ENCODE measurements at places on chromosomes 2 and 18.

DNA sequence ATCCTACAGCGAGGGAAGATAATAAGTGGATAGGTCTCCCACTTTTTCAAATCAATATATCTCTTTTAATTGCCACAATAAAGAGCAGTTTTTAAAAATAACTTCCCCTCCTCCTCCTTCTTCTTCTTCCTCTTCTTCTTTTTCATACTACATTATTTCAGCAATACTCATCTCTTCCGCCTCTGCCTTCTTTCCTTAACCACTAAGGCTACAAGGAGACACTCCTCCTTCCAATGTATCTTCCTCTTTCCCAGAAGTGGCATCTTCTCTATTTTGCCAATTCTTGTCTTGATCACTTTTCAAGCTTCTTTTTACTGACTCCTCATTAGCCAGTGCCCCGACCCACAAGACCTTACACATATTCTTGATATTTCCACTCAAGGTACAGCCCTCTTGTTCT, 546.6 kb upstream of the CHAC2 start:
- peaks cover 6% of the 10 kb centered on the region for H3K4me1 ChIP-seq
- H3K4me3 ChIP-seq, result no peak overlapping the region
- H3K36me3 ChIP-seq, result no peaks in the 10 kb centered on the region
- H3K27ac ChIP-seq, result no peak overlapping the region

DNA sequence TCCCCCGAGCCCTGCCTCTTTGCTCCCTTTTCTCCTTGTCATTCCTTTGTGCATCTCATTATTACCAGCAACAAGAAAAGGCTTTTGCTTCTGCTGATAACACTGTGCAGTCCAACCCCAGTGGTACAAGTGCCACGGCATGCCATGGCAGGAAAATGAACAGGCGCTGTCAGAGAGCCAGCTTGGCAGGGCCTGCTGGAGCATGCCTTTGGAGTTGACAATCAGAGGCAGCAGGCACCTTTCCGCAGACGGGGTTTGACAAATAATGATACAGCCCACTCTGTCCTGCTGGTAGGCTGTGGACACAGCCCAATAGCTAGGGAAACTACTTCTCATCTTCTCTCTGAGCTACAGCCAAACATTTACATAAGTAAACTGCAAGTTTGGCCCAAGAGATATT, 243.9 kb upstream of the LRRTM1 start:
- no peak for DNase-seq
- no peaks in the 10 kb centered on the region for H3K36me3 ChIP-seq
- peaks cover 20% of the 10 kb centered on the region for H3K4me1 ChIP-seq
- H3K27ac ChIP-seq, result peak overlapping the region; percentile 37

GRCh38 chr18:56869189-56869777, 218.1 kb downstream of the WDR7 start:
- no peaks in the 10 kb centered on the region for H3K36me3 ChIP-seq
- peak; percentile 75 for DNase-seq
- H3K27ac ChIP-seq, result no peak overlapping the region
- H3K4me3 ChIP-seq, result no peak overlapping the region
- peaks cover 9% of the 10 kb centered on the region for H3K4me1 ChIP-seq
- no peaks in the 10 kb centered on the region for H3K27me3 ChIP-seq

GRCh38 chr2:132680544-132680943, 10.5 kb upstream of the LYPD1 start:
- H3K36me3 ChIP-seq, result no peaks in the 10 kb centered on the region
- H3K27me3 ChIP-seq, result peaks cover 9% of the 10 kb centered on the region
- no peaks in the 10 kb centered on the region for H3K4me1 ChIP-seq
- no peak overlapping the region for H3K4me3 ChIP-seq

- no peak overlapping the region for H3K4me3 ChIP-seq
- no peaks in the 10 kb centered on the region for H3K27me3 ChIP-seq
- DNase-seq, result no peak
- H3K36me3 ChIP-seq, result no peaks in the 10 kb centered on the region
- H3K27ac ChIP-seq, result no peak overlapping the region
- H3K4me1 ChIP-seq, result peaks cover 8% of the 10 kb centered on the region
Measured at GRCh38 chr18:9437021-9437437, 38.3 kb upstream of the RALBP1 start.

- H3K36me3 ChIP-seq, result no peaks in the 10 kb centered on the region
- H3K4me1 ChIP-seq, result peaks cover 34% of the 10 kb centered on the region
Measured at GRCh38 chr2:8858910-8859309, 21.5 kb upstream of the KIDINS220 start.

DNA sequence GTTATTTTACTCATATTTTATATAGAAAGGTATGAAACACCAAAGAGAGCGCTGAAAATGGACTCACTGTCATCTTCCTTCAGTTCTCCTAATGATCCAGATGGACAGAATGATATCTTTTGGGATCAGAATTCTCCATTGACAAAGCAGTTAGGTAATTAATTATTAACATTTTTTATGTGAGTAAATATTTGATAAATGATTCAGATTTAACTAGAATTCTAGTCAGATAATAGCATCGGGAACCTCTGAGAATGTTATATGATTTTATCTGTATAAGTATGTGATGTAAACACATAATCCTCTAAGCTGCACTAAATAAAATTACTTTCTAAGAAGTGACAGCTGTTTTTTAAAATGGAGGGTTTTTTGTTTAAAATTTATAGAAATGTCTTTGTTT, 2.0 kb downstream of the ETAA1 start:
- no peak overlapping the region for H3K4me3 ChIP-seq
- H3K27ac ChIP-seq, result no peak overlapping the region
- H3K36me3 ChIP-seq, result peaks cover 25% of the 10 kb centered on the region
- H3K27me3 ChIP-seq, result no peaks in the 10 kb centered on the region
- no peak for DNase-seq

DNA sequence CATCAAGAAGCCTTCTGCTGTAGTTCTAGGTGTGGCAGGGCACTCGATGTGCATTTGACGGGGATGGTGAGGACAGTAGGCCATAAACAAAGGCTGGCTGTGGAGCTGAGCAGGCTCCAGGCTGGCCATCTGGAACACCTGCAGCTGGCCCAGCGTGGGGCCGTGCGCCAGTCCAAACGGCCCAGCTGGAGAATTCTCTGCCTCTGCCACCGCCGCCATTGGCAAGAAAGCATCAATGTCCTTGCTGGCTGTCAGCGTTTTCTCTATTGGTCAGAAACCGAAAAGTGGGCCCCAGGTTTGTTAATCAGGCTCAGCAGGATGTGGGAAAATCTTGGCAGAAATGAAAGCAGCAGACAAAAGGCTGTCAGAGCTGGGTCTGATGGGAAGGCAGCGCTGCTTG, 24.0 kb upstream of the CTIF start:
- H3K36me3 ChIP-seq, result no peaks in the 10 kb centered on the region
- H3K27me3 ChIP-seq, result no peaks in the 10 kb centered on the region
- H3K27ac ChIP-seq, result no peak overlapping the region
- no peak for DNase-seq

GRCh38 chr18:21000667-21001066, 110.9 kb downstream of the ROCK1 start:
- H3K27ac ChIP-seq, result no peak overlapping the region
- H3K27me3 ChIP-seq, result no peaks in the 10 kb centered on the region
- peaks cover 13% of the 10 kb centered on the region for H3K36me3 ChIP-seq
- no peak overlapping the region for H3K4me3 ChIP-seq
- no peaks in the 10 kb centered on the region for H3K4me1 ChIP-seq

DNA sequence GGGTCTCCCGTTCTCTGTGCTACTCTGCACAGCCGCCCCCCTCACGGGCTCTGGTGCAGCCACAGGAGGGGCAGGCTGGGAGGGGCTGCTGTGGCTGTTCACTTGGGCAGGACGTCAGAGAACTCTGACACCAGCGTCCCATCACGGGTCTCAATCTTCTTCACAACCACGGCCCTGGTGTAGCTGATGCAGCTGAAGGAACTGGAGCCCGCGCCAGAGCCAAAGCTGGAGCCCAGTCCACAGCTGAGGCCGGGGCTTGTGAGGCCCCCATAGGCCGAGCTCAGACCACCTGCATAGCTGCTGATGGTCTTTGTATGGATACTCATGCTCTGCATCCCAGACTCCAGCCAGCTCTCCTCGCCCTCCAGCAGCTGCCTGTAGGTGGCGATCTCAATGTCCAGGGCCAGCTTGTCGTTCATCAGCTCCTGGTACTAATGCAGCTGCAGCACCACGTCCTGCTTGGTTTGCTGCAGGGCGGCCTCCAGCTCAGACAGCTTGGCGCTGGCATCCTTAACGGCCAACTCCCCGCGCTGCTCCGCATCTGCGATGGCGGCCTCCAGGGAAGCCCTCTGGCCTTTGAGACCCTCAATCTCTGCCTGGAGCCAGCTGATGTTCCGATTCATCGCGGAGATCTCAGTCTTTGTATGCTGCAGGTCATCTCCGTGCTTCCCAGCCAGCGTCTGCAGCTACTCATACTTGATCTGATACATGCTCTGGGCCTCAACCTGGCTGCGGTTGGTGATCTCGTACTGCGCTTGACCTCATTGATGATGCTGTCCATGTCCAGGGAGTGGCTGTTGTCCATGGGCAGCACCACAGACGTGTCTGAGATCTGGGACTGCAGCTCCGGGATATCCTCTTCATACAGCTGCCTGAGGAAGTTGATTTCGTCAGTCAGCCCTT, 7.4 kb upstream of the DUSP19 start:
- no peaks in the 10 kb centered on the region for H3K4me1 ChIP-seq
- no peak overlapping the region for H3K4me3 ChIP-seq
- H3K27ac ChIP-seq, result no peak overlapping the region
- no peaks in the 10 kb centered on the region for H3K36me3 ChIP-seq

GRCh38 chr2:199778655-199779054, 72.3 kb downstream of the FTCDNL1 start:
- H3K27me3 ChIP-seq, result no peaks in the 10 kb centered on the region
- H3K4me1 ChIP-seq, result no peaks in the 10 kb centered on the region
- H3K36me3 ChIP-seq, result no peaks in the 10 kb centered on the region
- H3K4me3 ChIP-seq, result no peak overlapping the region
- H3K27ac ChIP-seq, result no peak overlapping the region

DNA sequence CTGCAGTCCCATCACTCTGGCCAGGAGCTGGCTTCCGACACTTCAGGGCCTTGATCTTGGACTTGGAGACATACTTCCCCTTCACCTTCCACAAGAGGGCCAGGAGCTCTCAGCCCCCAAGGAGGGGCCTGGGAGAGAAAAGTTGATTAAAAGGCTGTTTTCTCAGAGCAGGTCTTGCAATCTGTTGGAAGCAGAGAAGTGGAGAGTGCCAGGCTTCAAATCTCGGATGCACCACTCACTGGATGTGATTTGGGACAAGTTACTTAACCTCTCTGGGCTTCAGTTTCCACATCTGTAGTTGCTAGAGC, 255.3 kb downstream of the CYP26B1 start:
- H3K4me1 ChIP-seq, result no peaks in the 10 kb centered on the region
- no peak for DNase-seq
- H3K27ac ChIP-seq, result no peak overlapping the region
- no peaks in the 10 kb centered on the region for H3K36me3 ChIP-seq
- peaks cover 7% of the 10 kb centered on the region for H3K27me3 ChIP-seq

GRCh38 chr2:20626698-20627513, 24.0 kb downstream of the HS1BP3 start:
- H3K27me3 ChIP-seq, result no peaks in the 10 kb centered on the region
- no peak overlapping the region for H3K27ac ChIP-seq
- H3K4me1 ChIP-seq, result peaks cover 10% of the 10 kb centered on the region
- H3K36me3 ChIP-seq, result no peaks in the 10 kb centered on the region
- no peak overlapping the region for H3K4me3 ChIP-seq
- DNase-seq, result no peak

GRCh38 chr2:17334300-17334699, 183.9 kb downstream of the RAD51AP2 start:
- no peaks in the 10 kb centered on the region for H3K27me3 ChIP-seq
- no peak for DNase-seq
- no peaks in the 10 kb centered on the region for H3K36me3 ChIP-seq
- H3K27ac ChIP-seq, result no peak overlapping the region
- no peaks in the 10 kb centered on the region for H3K4me1 ChIP-seq
- no peak overlapping the region for H3K4me3 ChIP-seq

DNA sequence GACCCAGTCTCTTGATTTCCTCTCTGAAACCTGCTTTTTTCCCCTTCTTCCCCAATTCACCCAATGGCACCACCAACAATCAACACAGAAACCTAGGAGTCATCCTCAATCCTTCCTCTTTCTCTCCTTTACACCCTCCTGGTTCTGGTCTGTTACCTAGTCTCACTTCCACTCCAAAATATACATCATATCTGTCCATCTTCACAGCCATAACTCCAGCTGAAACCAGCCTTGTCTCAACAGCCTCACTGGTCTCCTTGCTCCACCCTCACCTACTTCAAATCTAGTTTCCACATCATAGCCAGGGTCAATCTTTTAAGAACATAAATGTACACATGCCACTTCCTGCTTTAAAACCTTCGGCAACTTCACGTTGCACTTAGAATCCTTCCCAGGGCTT, 11.8 kb upstream of the TWSG1 start:
- H3K4me3 ChIP-seq, result no peak overlapping the region
- no peaks in the 10 kb centered on the region for H3K36me3 ChIP-seq
- no peaks in the 10 kb centered on the region for H3K4me1 ChIP-seq
- no peak overlapping the region for H3K27ac ChIP-seq
- no peak for DNase-seq

- no peaks in the 10 kb centered on the region for H3K4me1 ChIP-seq
- DNase-seq, result no peak
- H3K36me3 ChIP-seq, result peaks cover 21% of the 10 kb centered on the region
- H3K27ac ChIP-seq, result no peak overlapping the region
Measured at GRCh38 chr2:135603543-135603942, 72.3 kb downstream of the R3HDM1 start.
